Stimulated activated CD8-positive, alpha-beta memory T cell treated with anti-CD3 and anti-CD28 coated beads, Interleukin-2, amount 100 ng/mL, for 1 hour (primary cell): ENCODE measurements at places on chromosomes 1 and 21.

DNA sequence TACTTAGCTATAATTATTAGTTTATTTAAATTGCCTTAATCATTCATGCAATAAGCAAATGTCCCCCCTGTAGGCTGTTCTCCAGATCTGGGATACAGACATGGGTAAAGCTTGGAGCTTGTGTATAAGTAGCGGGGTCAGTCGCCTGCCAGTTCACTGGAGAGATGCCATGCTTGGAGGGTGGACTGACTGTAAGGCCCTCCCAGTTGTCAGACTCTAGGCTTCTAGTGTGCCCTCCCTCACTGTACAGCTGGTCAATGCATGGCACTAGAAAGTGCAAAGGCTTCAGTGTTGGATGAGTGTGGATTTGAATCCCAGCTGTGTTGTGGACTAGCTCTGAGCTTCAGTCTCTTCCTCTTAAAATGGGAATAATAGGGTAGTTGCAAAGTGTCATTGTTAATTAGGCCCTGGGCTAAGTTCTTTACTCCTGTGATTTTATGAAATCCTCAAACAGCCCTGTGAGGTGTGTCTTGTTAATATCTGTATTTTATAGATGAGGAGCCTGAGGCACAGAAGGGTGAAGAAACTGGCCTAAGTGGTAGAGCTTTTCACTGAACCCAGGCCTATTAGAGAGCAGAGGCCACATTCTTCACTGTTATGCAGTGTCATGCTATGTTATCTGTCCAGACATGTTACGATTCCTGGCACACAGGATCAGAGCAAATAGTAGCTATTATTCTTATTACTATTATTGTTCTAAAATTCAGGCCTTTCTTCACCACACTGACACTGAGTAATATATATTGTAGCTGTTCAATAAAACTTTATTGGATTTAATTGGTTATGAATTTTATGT, 85.9 kb downstream of the ROR1 start:
- DNase-seq, result no peak

DNA sequence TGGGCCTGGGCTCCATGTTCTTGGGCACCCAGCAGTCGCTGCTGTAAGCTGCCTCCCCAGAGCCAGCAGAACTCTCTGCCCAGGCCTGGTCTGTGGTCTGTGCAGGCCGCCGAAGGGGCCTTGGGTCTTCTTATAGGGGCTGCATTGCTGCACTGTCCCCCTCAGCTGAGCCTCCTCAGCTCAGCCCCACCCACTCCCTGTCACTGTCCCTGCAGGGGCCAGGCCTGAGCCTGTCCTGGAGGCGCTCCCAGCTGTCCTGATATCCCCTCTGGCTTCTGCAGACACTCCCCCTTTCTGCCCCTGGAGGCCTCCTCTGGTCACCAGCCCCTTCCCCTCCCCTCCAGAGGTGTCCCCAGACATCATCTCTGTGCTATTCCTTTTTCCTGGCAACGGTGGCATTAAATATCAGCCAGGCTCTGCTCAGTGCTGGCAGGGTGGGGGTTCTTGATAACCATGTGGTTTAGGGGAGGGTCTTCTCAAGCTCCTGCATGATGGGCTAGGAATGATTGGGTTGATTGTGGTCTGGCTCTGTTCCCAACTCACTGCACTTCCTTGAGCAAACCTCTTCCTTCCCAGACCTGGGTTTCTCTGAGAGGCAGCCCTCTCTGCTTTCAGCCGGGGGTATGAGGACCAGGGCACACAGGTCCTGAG, 3.7 kb upstream of the FOXO6 start:
- DNase-seq, result no peak

GRCh38 chr1:96520579-96520947, 201.0 kb upstream of the PTBP2 start:
- no peak for DNase-seq

GRCh38 chr1:81550753-81551152, 250.0 kb upstream of the ADGRL2 start:
- no peak for DNase-seq

DNA sequence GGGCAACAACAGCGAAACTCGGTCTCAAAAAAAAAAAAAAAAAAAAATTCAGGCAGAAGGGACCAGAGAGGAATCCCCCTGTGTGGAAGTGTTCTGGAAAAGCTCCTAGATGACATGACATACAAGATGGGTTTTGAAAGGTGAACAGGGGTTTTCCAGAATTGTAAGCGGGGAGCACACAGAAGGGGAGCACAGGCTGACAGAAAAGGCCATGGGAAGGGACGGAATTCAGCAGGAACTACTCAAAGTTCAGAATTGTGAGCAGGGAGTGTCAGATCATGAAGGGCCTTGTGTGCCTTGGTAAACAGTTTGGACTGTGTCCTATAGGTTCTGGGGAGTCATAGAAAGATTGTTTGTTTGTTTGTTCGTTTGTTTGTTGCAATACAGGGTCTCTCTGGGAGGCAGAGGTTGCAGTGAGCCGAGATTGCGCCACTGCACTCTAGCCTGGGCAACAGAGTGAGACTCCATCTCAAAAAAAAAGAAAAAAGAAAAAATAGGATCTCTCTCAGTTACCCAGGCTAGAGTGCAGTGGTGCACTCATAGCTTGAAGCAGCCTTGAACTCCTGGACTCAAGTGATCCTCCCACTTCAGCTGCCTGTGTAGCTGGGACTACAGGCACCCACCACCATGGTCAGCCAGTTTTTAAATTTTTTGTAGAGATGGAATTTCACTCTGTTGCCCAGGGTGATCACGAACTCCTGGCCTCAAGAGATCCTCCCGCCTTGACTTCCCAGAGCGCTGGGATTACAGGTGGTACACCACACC, 1.2 kb upstream of the RHBDL2 start:
- DNase-seq, result no peak

DNA sequence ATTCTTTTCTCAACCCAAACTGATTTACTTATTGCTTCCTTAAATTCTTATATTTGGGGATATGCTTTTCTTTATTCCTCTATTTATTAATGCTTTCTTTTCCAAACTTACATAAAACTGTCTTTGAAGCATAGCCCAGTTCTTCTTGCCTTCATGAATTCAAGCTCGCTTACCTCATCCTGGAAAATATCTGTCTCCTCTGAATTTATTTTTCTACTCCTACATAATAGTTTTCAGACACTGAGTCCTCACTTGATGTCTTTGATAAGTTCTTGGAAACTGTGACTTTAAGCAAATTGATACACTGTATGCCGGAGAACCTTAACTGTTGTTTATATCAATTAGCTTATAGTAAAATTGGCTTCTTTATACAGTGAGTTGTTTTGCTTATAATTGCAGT, 93.8 kb downstream of the ZFYVE9 start:
- DNase-seq, result no peak

DNA sequence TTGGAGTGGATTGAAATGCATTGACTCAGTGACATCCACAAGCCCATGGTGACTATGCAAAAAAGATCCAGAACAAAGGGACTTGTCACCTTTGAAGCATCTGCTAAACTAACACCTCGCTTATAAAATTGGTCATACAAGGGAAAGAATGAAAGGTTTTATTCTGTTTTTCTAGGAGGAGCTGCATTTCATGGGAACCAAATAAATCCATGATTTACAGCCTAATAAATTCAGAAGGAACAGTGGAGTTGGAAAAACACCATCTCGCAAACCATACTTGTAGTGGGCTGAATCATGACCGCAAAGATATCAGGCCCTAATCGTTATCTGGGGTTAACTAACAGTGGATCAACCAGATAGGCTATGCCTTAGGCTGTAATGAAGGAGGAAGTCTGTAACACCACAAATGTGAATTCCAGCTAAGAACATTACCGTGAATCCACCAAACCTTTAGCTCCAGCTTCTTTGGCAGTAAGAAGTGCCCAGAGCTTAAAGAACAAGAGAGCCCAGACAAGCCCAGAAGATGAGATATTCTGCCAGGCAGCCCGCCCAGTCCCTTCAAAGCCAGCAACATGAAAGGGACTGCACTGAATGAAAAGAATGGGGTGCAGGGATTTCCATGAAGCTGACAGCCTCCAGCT, 27.4 kb downstream of the RSPH1 start:
- DNase-seq, result no peak

DNA sequence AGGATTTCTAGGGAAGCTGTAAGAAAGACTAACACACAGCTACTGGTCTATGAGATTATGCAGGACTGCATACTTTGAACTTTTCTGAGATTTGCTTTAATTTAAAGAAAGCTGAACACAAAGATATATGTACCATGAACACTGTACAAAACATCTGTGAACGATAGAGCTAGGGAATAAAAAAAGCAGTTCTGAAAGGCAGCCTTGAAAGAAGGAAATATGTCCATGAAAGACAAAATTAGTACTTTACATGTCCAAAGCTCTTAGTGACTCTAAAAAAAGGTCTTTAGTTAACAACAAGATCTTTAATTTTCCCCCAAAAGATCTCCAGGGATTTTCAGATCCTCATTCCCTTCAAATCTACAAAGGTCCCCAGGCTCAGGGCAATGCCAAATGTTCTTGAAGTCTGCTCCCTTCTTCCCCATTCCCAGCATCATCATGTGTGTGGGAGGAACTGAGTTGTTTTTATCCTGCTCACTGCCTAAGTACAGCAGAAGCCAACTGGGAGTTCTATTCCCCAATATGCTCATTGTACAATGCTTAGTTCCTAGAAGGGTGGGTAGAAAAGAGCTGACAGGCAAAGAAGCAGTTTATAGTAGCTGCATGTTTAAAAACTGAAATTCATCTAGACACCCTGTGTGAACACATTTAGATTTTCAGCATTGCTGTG, 60.1 kb upstream of the PTCH2 start:
- DNase-seq, result no peak

DNA sequence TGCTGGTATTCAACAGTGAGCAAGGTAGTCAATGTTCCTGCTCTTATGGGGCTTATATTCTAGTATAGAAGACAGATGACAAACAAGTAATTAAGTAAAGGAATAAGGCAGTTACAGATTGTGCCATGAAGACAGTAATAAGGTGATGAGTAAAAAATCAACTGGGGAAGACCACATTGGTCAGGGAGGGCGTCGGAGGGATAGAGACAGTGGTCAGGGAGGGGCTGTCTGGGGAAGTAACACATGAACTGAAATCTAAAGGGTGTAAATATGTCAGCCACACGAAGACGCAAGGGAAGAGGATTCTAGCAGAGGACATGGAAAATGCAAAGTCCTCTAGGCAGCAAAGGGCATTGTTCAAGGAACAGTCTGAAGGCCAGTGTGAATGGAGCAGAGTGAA, 10.1 kb downstream of the IL12RB2 start:
- no peak for DNase-seq

GRCh38 chr1:2376931-2377672, 14.3 kb downstream of the MORN1 start:
- DNase-seq, result no peak

- no peak for DNase-seq
These were observed 107.0 kb upstream of the TLR5 start for GRCh38 chr1:223249854-223250631.

DNA sequence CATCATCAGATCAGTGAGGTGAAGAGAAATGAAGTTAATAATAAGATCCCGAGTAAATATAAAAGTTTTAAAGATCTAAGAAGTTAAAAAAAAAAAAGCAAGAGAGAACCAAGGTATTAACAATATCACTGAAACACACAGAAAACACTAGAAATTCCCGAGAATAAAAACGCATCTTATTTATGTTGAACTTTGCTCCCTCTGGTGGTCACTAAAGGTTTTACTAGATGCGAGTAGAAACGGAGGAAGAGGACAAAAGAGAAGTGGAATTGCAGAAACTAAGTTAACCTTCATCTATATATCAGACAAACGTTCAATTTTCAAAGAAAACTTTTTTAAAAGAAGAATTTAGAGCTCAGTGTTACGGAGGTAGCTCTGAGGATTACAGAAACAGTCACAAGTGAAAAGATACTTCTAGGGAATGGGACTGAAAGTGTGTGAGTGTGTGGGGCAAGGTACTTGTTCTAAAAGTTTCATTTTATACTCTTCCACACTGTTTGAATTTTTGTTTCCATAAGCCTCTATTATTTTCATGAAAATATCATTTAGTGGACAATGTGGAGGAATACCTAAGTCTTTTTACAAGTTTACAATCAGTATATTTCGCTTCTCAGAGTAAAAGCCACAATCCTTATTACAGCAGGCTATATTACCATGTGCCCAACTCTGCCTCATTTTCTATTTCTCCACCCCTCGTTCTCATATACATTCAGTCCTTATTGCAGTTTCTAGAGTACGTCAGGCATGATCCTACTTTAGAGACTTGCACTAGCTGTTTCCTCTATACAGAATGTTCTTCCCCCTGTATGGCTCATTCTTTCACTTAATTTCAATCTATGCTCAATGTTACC, 19.7 kb downstream of the ACBD6 start:
- no peak for DNase-seq

DNA sequence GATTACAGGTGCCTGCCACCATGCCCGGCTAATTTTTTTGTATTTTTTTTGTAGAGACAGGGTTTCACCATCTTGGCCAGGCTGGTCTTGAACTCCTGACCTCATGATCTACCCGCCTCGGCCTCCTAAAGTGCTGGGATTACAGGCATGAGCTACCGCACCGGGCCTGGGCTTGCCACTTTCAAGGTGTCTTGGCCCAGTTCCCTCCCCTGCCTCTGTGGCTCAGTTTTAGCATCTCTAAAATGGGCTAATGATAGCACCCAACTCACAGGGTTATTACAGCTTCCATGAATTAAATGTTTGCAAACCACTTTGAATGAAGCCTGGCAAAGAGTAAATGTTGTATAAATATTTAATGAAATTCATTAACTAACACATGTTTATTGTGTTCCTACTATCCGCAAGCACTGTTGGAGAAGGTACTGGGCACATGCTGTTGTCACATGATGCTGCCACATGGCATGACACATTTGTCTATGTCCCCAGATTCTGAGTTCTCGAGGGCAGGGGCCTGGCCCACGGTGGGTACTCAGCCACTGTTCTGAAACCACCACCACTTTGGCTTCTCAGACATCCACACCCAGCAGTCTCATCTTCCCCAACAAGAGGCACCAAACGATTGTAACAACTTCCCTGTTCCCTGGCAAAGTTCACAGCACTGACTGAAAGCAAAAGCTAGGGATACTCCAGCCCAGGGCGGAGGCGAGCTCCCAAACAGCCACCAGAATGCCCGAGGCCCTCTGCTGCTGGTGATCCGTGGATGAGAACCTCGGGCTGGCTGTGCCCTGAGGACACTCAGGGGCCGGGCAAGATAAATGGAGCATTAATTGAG, 9.7 kb downstream of the IFFO2 start:
- no peak for DNase-seq

- DNase-seq, result no peak
These were observed 118.3 kb upstream of the FGGY start for GRCh38 chr1:59178339-59179187.

DNA sequence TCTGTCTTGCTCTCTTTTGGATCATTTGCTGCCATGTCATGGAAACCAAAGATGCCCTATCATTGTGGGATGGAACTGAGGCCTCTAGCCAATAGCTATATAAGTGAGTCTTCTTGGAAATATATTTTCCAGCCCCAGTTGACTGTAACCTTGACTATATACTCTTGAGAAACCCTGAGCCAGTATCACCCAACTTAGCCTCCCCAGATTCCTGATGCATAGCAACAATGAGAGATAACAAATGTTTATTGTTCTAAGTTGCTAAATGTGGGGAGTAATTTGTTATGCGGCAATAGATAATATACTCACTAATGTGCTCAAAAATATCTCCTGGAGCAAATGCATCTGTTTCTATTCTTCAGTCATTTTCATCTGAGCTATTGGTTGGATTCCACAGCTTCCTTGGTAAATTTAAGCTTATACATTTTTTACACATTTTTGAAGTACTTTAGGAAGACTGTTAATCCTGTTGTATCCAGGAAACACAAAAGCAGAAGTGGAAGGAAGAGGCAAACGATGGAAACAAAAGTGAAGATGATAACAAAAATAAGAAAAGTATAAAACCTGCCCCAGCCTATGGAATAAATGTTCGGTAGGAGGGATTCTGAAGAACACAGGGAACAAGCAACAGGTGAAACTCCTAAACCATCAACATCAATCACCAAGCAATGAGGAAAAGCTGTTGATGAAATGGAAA, 6.3 kb upstream of the SRRM1 start:
- DNase-seq, result no peak
